ENCODE measurements at places on chromosomes 2 and 18.

GRCh38 chr2:241556746-241557145, 1.8 kb upstream of the BOK start:
- no peak for DNase-seq

- no peak for DNase-seq
These were observed 64.9 kb downstream of the ZCCHC2 start for GRCh38 chr18:62587689-62588088.

DNA sequence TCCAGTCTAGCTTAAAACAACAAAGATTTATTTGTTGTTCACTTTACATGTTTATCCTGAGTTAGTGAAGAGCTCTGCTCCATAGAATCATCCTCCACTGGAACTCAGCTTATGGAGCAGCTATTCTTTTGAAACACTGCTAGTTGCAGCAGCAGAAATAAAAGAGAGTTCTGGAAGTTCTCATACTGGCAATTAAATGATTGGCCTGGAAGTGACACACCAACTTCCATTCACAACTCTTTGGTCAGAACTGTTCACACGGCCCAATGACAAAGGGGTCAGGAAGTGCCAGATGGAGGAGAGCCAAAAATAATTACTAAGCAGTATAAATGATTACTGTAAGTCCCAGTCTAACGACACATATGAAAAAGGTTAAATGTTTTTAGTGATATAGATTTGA, 39.1 kb downstream of the FBXO11 start:
- no peak for DNase-seq

DNA sequence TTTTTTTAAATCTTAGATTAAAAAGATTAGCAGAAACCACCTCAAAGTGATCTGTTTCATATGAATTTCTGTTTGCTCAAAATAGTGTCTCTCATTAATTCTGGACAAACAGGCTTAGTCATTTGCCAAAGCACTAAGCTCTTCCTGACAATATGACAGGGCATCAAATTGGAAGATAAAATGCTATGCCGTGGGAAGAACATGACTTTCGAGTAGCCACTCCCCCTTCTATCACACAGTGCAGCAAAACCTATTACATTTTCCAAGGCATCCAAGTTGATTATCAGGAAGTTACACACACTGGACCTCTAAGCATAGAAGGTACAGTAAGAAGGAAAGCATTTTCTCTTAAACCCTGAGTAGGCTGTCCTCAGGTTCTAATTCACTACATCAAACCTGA, 89.5 kb downstream of the STK39 start:
- no peak for DNase-seq

- DNase-seq: peak; percentile 74
These were observed 47.2 kb downstream of the RAD51AP2 start for GRCh38 chr2:17470855-17471641.

DNA sequence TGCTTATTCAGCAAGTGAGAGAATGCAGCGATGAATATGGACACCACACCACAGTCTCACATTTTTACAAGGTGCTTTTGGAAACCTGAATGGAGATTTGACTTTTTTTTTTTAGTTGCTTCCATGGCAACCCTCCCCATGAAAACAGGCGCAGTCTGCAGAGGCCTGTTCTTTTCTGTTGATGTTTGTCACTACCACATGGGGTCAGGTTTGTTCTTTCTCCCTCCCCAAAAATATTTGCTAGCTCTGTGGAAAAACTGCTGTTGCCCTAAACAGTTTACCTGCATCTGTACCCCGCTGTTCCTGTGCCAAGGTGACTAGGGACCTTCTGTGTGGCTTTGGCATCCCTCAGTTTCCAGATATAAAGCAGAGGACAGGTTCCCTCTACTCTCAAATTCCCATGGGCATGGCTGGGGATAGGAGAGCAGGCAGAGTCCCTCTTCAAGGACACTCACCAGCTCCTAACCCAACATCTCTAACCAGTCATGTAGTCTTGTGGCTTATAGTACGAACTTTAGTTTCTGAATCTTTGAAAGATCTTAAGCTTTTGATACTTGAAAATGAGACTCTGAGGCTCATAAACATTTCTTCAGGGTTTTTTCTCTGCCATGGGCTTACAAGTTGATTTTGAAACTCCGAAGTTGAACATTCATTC, 14.7 kb upstream of the MAPRE2 start:
- no peak for DNase-seq

- peak; percentile 51 for DNase-seq
These were observed 24.6 kb downstream of the SOWAHC start for GRCh38 chr2:109638795-109639194.

- no peak for DNase-seq
These were observed 57.5 kb upstream of the FN1 start for GRCh38 chr2:215493376-215493775.

GRCh38 chr2:223523551-223524001, 78.6 kb downstream of the SCG2 start:
- no peak for DNase-seq

DNA sequence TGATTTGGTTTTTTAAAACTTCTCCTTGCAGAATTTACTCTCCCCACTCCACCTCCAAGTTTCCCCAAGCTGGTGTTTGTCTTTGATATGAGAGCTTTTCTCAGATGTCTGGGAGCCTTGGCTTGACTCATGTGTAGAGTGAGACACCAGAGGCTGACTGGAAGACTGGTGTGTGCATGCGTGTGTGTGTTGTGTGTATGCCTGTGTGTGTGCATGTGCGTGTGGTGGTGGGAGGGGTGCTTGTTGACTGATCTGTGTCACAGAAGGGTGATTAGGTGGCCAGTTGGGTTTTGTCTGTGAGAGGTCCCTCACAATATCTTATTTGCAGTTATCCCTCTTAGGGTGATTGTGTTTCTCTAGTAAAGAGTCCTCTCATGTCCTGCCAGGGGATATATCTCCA, 50.5 kb upstream of the HPCAL1 start:
- no peak for DNase-seq

GRCh38 chr18:32911660-32912284, 138.9 kb upstream of the KLHL14 start:
- DNase-seq: no peak

DNA sequence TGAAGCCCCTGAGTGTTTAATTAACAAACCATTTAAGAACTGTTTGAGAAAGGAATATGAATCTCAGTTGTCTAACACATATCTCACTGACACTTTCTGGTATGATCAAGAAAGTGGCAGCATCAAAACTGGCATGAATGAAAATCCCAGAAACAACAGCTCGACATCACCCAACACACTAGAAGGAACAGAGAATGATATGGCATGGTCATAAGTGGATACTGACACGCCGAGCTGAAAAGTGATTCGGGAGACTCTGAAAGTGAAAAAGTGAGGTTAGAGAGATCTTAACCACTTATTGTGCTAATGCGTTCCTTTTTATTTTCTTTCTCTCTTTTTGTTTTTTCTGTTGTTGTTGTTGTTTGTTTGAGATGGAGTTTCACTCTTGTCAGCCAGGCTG, 37.9 kb downstream of the MRPL35 start:
- DNase-seq: no peak

- no peak for DNase-seq
These were observed 339.1 kb downstream of the SOX11 start for GRCh38 chr2:6031200-6031867.

- no peak for DNase-seq
These were observed 194.4 kb downstream of the RNF144A start for GRCh38 chr2:7111626-7112025.
